ENCODE measurements at places on chromosomes 13 and 19.

GRCh38 chr13:93502987-93503615, 276.5 kb downstream of the GPC6 start:
- no peak for DNase-seq

- no peak for DNase-seq
These were observed 24.1 kb downstream of the RFX2 start for GRCh38 chr19:6086068-6086788.

- no peak for DNase-seq
These were observed 77.3 kb downstream of the SLC6A16 start for GRCh38 chr19:49247676-49248075.

GRCh38 chr13:42794577-42795275, 13.3 kb downstream of the FAM216B start:
- no peak for DNase-seq

Measured in pancreas (tissue), 10 donors.